ENCODE measurements at places on chromosomes 1 and 21. TPM values are rescaled to one million over a fixed set of nuclear protein-coding genes. Genes with fewer than 3 reads are reported as not detected.

The S100A2 gene
- 15.8 TPM for total RNA-seq

DNA sequence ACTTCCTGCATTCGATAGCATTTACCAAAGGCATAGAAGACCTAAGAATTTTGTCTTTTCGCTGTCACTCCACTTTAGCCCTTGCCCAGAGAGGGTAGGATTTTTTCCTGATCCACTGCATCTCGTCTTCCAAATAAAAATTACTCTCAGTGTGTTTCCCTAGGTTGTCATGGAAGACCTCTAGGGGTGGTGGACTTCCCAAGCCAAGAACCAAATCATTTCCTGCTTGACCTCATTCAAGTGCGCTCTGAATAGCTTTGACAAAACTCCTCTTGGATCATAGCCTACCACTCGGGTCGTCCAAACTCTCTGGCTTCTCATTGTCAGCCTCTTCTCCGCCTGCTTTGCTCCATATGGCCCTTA, 431 bp upstream of the C1orf52 start:
- DNase-seq, result no peak

The FAM163A gene
- not detected for total RNA-seq

The CCDC28B gene
- 22.1 TPM for total RNA-seq

The MATN1 gene
- 0.26 TPM for total RNA-seq

GRCh38 chr21:20822666-20823065, 175.5 kb upstream of the NCAM2 start:
- DNase-seq, result no peak

- DNase-seq, result peak; percentile 6
Measured at GRCh38 chr1:34167389-34167788, 2.4 kb upstream of the CSMD2 start.

DNA sequence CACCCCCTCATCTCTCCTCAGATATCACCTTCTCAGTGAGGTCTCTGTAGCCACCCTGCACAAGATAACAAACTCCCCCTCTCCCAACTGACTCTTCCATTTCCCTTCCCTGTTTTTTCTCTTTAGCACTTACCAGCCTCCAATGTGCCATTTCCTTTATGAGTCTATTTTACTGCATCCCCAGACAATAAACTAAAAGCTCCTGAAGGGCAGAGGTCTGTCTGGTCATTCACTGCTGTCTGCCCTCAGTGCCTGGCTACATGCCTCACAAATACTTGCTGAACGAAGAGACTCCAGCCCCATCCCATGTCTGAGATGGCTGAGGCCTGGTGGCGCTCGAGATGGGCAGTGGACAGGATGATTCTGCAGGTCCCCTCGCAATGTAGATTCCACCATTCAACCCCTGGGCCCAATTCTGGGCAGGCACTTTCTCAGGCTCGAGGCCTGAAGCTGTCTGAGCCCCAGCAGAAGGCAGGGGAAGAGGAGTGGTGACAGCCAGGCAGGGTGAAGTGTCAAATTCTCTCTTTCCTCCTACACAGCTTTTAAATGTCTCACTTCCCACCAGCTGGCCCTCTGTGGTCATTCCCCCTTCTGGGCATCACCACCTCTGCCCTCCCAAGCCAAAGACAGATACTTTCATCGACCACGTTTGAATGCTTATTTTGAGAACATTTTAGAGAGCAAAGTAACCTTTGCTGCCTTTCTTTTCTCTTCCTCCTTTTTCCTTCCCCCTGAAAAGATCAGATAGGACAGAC, 6.6 kb downstream of the LRRN2 start:
- no peak for DNase-seq

DNA sequence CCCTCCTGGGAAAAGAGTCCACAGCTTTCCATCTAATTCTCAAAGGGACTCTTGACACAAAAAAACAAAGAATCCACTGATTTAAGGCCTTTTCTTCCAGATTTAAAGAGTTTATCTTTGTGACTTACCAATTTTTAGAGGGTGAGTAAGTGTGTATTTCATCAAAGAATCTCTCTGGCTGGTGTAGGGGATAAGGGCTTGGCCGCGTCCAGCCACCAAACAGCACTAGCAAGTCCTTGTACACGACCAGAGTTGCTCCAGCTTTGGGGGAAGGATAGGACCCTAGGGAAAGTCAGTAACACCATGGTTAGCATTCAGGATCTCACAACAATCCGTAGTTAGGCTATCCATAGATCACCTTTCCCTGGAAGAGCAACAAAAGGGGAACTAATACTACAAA, 19.5 kb upstream of the CPLANE2 start:
- no peak for DNase-seq

GRCh38 chr1:97451046-97451826, 469.6 kb downstream of the DPYD start:
- DNase-seq, result no peak

- DNase-seq, result no peak
Measured at GRCh38 chr1:228043281-228043848, 36.6 kb downstream of the WNT3A start.

The NTMT2 gene
- not detected for total RNA-seq

DNA sequence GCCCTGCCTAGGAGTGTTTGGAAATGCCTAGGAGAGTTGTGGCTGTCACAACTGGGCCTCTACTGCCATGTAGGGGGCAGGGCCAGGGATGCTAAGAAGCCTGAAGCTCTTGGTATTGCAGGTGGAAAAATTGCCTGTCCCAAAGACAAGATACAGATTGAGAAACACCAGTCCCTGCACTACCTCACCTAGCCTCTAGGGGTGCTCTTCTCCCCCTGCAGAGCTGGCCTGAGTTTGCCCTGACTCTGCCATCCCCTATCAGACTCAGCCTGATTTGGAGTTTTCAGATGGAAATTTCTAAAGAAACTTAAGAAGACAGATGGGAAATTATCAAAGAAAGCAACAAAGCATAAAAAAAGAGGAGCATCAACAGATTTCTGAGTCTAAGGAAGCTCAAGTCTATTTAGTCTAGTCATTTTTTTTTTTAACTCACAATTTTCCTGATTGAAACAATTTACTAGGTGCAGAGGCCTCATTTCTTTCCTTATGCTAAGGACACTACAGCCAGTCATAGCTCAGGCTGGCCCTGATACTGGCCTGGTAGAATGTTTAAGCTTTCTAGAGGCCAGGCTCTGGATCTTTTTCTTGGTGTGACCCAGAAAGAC, 61.4 kb upstream of the LRRN2 start:
- no peak for DNase-seq

DNA sequence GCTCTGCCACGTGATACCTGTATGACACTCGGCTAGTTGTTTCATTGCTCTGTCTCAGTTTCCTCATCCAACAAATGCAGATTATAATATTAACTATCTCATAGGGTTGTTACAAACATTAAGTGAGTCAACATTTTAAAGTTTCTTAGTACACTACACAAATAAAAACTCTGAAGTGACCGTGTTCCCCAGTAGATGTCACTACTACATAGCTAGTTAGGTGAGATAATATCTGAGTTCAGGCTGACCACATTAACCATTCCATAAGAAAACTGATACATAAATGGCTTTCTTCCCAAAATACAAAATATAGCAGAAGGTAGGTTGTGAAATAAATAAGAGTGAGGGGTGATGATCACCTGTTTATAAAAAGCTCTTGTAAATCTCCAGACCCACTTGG, 214.1 kb downstream of the NUF2 start:
- no peak for DNase-seq

The EVA1B gene
- total RNA-seq, result 159 TPM

DNA sequence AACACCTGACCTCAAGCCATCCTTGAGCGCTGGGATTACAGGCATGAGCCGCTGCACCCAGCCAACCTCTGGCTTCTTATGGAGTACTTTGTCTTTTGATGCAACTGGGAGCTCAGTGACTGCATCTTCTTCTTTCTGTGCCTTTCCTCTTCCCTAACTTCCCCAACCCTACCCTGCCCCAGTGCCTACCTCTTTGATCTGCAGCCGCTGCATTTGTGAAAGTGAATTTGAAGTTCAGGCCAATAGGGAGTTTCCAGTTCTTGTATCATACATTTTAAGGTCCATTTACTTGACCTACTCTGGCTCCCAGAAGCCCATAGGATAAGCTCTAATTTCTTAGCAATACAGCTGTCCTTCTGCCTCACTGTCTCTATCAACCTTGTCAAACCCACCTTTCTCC, 52.2 kb downstream of the KCNC4 start:
- DNase-seq, result no peak

The METTL13 gene
- 15.1 TPM for total RNA-seq

- DNase-seq, result no peak
Measured at GRCh38 chr1:21247892-21248715, 42.2 kb downstream of the ECE1 start.

DNA sequence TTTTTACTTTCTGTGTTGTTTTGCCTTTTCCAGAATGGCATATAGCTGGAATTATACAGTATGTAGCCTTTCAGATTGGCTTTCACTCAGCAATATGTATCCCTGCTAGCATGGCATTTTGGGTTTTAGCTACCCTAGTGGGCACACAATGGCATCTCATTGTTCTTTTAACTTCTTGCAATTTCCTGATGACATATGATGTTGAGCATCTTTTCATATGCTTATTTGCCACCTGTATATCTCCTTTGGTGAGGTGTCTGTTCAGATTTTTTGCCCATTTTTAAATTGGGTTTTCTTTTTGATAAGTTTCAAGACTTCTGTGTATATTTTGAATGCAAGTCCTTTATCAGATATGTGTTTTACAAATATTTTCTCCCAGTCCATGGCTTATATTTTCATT, 14.0 kb downstream of the TSEN15 start:
- DNase-seq, result no peak

The SPRR1B gene
- total RNA-seq, result not detected

All from SJSA1 (cell line).